ENCODE measurements at places on chromosomes 16 and 17.
A peak's percentile ranks its signal among the peaks of the same experiment; 100 is the strongest.

DNA sequence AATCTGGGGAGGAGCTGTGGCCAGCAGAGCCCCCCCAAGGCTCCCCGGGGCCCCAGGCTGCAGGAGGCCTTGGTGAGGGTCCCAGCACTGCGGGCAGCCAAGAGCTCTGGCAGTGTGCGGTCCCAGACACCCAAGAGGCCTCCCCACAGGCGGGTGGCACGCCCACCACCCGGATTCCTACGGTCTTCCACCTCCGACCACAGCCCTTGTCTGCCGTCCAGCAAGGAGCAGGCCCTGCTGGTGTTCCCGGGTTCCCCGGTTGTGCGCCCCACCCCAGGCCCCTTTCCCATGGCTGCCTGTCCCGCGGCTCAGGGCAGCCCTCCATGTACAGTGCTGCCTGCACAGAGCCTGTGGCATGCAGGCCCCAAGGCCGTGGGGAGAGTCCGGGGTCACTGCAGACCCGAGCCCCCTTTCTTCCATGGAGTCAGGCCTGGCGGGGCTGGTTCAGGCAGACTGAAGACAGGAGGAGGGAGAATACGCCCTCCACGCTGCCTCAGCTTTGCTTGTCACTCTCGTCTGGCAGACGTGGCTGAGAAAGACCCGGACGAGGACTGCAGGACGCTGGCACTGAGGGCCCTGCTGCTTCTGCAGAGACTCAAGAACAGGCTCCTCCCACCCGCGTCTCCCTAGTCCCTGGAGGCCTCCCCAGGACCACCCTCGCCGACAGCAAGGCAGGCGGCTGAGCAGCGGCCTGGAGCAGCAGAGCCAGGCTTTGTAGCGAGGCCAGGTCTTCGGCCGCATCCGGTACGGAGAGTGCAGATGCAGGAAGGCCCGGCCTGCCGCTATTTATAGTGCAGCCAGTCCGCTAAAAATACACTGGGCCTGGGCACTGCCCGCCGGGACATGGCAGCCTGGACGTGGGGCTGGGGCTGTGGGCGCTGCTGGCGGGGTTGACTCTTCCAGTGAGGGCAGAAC is 16.4 kb downstream of the TELO2 start:
- DNase-seq: no peak

- no peak for DNase-seq
Observed at GRCh38 chr16:50688867-50689266, 4.5 kb upstream of the NOD2 start.

GRCh38 chr17:29151567-29151966 is 28.6 kb downstream of the MYO18A start:
- DNase-seq: peak; percentile 38

- DNase-seq: peak; percentile 44
Observed at GRCh38 chr16:11396241-11397048, 51.2 kb downstream of the RMI2 start.

DNA sequence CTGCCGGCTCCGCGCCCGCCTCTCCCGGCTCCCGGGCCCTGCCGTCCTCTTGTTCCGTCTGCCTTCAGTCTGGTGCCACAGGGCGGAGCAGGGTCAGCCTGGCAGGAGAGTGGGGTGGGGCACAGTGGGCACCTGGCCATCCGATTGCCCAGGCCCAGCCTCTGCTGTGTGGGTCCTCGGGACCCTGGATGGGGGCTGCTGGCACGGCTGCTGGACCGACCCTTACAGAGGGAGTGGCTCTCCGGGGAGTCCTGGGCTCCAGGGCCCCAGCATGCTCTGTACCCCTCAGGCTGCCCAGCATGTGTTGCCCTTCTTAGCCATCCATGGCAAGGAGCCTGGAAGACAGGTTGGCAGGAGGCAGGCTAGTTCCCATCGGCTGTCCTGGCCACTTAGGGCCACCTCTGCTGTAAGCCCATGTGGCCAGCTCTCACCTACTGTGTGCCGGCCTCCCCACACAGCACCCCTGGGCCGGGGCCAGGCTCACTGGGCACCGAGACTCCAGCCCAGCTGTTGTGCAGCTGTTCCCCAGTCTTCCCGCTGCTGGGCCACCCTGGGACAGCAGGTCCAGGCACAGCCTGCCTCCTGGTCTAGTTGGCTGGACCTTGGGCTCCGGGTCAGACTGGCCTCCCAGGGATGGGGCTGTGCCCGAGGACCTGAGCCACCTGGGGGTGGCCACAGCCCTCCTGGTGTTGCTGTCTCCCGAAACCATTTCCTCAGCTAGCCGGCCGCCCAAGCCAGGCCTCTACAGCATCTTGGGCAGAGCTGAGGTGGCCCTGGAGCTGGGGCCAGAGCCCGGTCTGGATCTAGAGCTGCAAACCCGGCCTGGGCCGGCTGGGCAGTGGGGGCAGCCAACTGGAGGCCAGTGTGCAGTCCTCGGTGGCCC is 24.9 kb downstream of the BAHCC1 start:
- DNase-seq: no peak

DNA sequence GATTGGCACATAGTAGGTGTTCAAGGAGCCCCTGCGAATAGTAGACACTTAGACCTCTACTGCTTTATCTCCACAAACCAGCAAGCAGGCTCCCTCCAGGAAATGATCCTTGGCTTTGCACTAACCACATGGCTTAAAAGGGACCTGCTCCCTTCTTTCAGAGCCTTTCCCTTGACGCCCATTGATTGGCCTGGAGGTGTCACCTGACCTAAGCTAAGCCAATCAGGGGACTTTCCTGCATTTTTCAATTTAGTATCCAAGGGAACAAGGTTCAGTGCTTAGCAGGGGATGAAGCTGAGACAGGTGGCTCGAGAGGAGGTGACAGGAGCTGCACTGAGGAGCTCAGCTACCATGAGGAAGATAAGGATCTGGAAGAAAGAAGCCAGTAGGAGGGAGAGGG is 52.8 kb downstream of the CLEC19A start:
- no peak for DNase-seq

DNA sequence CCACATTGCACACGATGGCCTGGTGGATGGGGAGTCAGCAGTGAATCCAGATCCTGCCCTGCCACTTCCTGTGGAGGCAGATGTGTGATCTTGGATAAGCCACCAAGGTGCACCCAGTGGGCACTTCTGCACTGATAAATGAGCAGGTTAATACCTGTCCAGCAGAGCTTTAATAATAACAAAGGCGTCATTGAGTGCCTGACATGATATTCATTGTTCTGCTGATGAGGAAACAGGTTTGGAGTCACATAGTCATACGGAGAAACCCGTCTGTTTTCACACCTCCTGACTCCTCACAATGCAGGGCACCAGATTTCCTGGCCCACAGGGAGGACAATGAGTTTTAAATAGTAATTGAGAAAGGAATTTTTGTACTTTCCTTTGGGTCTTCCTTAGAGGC is 324.6 kb upstream of the CDH5 start:
- no peak for DNase-seq

DNA sequence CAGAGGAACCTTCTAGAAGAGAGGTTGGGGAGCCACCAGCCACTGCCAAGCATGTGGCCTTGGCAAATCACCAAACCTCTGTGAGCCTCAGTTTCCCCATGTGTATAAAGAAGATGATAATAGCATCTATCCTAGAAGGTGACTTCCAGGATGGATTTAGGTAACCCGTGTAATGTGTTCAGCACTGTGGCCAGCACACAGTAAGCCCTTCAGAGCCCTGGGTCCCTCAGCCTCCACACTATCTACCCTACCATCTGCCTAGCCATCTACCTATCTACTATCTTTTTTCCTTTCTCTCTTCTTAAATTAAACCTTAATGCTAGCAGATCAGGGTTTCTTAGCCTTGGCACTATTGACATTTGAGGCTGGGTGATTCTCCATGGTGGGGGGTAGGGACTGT is 33.0 kb downstream of the TEKT5 start:
- DNase-seq: no peak

DNA sequence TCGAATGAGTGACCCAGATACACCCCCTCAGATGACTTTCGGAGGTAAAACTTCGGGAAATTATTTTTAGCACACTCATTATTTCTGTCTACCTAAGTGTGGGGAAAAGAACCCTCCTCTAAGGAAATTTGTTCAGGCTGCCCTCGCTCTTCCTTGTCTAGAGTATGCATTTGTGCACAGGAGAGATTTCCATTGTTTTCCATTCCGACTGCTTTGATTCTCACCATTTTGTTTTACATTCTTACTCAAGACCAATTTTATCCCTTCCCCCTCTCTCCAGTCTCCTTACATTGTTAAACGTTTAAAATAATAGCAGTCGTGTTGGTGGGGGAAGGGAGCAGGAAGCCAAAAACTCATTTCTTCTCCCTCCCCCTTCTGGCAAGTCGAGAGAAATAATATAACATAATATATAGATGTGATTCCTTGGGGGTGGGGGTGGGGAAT is 1.5 kb upstream of the CHD3 start:
- no peak for DNase-seq

DNA sequence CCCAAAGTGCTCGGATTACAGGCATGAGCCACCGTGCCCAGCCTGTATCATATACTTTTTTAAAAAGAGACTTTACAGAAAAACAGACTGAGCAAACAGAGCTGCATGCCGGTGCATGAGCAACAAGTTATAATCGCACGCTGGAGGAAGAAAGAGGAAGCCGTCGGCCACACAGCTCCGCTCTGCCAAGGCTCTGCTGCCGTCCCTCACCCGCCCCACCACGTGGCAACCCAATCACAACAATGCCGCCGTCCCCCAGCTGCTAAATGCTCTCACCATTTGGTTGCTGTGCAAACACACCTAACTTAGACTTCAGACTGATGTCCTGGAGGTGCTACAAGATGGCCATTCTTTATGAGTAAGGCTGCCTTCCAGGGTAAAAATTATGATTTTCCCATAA is 83.5 kb downstream of the ADCY9 start:
- DNase-seq: no peak

GRCh38 chr16:35391328-35391727 is 1931.9 kb downstream of the TP53TG3F start:
- DNase-seq: no peak

DNA sequence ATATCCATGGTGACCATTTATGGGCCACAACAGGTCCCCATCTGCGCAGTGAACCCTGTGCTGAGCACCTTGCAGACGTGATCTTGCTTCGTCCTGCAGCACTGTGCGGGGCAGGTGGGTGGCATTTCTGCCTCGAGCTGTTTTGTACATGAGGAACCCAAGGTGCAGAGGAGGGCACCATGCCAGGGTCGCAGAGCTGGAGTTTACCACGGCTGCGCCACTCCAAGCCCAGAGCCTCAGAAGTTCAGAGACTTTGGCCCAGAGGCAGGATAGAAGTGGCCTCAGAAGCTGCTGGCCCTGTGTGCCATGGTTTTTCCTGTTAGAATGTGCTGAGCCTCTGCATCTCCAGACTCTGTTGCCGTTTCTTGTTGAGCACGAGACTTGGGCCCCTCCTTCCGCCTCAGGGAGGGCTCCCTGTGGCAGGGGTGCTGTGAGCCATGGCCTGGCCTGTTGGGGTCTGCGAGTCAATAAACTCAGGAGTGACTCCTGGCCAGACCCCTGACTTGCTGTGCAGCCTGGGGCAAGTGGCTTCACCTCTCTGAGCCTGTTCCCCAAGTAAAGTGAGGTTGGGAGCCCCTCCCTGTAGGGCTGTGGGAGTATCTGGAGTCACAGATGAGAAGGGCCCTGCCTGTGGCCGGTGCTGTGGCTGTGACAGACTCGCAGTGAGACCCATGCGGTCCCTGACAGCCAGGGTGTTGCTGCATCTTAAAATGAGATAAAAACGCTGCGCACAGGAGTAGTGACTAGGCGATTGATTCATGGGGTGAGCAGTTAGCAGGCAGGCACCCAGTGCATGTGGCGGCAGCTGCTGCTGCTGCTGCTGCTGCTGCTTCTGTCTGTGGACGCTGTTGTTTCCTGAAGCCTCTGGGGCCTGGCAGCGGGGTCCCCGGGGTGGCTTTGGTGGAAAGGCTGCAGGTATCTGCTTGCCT is 11.8 kb downstream of the MAP2K3 start:
- no peak for DNase-seq

GRCh38 chr16:56311208-56312027 is 113.9 kb downstream of the AMFR start:
- DNase-seq: no peak

DNA sequence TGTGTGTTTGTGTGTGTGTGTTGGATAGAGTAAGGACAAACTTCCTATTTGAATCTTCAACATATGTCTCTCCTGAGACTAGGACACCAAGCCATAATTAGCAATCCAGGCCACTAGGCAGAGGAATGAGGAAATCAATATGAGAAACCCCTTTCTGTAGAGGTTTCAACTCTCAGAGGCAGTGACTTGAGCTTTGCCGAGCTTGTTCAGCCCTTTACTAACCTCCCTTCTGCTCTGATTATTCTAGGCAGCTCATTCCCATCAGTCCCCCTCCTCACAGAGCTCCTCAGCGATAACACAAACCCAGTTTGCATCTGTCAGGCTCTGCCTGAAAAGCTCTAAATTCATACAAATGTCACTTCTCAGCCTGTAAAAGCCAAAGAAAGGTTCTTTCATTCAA is 1030.3 kb downstream of the CDH8 start:
- DNase-seq: no peak

- no peak for DNase-seq
Observed at GRCh38 chr17:42882166-42882565, 18.4 kb upstream of the G6PC1 start.

DNA sequence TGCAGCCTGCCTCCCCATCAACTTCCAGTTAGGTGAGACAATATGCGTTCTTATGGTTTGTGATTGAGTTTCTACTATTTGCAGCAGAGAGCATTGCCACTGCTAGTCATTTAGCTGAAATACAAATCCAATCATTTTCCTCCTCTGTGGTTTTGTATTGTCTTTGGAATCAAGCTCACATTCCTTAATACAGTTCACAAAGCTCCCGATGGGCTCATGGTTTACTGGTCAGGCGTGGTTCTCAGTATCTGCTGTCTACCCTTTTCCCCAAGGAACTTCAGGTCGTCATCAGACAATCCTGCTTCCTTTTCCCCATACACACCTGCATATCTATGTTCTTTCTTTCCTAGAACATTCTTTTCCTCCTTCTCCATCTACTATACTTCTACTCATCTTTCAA is 69.6 kb upstream of the GAS7 start:
- no peak for DNase-seq

DNA sequence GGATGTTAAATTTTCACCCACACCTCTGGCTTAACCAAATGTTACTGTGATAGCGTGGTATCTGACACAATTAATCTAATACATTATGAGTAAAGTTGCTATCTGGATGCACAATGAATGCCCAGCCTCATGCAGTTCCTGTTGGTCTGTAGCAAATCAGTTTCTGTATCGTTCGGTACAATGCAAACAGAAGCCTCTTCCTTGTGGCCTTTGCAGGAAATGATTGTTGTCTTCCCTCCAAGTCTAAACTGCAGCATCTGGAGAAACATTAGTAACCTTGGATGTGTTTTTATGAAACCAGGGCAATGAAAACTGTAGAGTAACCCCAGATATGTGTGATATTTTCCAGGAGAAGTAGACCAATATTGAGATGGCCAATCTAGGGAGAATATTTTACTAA is 46.8 kb downstream of the CYB561 start:
- DNase-seq: peak; percentile 37

Measured in HCEC 1CT (cell line).